ENCODE measurements at places on chromosomes 4 and X. TPM values are rescaled to one million over a fixed set of nuclear protein-coding genes. Genes with fewer than 3 reads are reported as not detected.

XKRX gene
- 0.27 TPM for total RNA-seq

DNA sequence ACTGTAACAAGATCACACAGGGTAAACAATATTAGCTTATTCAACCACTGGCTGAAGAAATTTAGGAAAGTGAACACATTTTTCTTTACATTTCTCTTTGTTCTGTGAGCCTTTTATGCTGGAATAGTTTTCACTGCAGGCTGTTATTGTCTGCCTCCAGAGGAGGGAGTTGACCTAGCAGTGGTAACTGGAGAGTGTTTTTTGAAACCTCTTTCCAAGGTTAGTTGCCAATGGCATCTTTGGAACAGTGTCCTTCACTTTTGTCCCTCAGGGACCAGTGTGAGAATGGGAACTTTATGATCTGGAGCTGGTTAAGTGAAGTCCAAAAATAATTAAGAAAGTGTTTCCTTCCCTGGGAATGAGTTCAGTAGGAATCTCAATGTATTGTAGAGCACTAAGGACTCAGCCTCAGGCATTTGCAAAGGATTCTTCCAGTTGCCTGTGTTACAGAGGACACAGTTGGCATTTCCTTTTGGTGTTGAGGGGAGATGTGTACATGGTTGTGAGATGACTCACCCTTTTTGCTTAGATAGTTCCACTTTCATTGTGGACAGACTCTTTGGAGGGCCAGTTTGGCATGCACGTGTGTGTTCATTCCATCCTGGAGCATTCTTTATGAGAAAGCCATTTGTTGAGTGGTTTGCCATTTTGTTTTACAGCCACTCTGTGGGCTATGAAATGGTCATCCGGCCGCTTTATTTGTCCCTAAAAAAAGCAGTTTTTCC, 61.3 kb downstream of the AR start:
- DNase-seq, result no peak

DNA sequence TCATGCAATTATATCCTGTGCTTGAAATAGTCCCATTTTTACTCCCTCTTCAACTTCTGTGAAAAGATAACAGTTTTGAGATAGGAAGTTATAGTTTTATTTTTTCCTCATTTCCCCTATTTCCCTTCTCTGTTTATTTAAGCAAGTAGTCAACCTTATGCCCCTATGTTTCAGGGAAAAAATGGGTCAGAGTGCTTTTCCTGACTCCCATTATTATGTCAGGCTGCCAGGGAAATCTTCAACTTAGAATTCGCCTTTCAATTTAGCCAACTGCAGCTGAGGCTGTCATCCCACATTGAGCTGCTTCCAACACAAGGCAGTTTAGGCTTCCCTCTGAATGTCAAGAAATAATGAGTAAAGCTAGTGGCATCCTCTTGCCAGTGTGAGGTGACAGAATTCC, 42.3 kb downstream of the NXT2 start:
- DNase-seq, result no peak

DNA sequence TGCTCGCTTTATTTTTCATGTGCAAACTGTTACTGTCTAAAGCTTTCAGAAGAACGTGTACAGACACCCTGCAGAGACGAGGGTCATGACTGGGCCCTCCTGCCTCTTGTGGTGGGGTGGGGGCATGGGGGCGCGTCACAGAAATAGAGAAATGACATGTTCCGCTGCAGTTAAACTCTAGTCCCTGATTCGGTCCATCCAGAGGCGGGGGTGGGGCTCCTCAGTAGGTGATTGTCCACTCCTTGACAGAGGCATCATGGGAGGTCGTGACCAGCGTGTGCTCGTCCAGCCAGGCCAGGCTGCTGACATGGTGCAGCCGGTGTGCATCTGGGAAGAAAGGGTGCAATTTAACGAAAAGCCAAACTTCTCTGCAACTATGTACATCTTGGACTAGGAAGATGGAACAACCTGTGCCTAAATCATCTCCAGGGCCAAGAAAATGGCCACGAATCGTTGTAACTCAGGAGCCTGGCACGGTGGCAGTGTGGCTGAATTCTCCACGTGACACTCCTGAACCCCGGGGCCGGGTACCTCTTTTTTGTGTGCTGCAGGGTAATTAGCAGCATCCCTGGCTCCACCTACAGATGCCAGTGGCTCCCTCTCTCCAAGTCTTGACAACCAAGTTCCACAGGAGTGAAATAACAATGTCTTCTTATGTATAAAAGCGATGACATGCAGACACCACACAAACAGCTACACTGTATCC, 41.3 kb downstream of the WDR1 start:
- no peak for DNase-seq

DNA sequence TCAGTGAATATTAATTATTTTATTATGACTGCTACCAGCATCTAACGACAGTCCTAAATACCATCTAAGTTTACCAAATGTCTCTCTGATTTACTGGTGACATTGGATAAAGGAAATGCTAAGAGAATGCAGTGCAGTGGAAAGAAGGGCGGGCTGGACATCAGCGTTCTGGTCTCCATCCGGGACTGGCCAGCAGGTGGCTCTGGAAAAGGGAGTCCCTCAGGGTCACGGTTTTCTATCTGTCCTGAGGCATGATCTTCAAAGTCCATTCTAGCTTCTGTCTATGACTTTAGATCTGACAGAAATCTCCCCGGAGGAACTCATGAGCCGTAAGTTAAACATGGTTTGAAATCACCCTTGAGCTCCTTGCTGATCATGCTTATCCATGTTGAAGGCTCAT, 3.3 kb downstream of the TRIM2 start:
- peak; percentile 68 for DNase-seq

DNA sequence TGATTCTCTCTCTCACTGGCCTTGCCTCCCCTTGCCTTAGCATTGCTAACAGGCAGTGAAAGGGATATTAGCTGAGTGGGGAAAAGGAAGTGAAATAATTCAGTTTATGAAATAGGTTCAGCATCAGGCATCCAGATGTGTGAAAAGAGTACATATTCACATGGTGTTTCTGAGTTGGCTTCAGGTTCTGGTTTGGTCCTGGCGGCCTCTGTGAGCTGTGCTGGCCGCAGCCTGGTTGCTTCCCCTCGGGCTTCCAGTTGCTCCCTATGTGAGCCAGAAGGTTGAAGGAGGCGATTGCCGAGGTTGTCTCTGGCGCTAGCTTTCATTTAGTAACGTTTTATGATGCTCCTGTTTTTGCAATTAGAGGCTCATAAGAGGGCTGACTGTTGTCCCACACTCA, 99.1 kb upstream of the TLR2 start:
- DNase-seq, result no peak

GRCh38 chr4:176964116-176964691, 171.5 kb upstream of the VEGFC start:
- no peak for DNase-seq

HERC6 gene
- total RNA-seq, result 2.4 TPM

GRCh38 chrX:12865359-12865758, 1.5 kb upstream of the TLR7 start:
- DNase-seq, result no peak

GRCh38 chr4:108624263-108625056, 4.1 kb downstream of the RPL34 start:
- DNase-seq, result no peak

DNA sequence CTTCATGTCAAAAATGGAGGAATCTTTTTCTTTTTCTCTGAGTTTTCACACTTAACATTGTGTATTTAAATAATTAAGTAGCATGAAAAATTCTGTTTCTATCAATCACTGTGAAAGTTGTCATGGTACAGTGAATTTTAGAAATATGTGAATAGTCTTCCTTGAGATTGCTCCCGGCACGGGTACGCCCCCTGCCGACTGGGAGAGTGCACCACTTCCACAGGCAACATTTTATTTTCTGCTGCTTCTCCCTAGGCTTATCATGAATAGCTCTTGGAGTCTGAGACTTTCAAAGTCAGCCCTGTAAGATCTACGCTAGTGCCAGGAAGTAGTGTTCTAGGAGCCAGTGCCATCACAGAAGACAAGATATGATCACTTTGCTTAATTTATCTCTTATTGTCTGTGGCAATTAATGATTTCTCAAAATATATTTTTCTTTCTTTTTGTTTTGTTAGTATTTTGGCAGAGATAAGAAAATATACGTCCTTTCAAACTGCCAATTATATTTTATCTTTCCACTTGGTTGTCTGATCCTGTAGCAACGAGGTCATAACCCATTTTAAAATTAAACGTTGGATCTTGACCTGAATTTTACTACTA, 763.8 kb upstream of the AADAT start:
- DNase-seq, result no peak

HTATSF1 gene
- 50.9 TPM for total RNA-seq

DNA sequence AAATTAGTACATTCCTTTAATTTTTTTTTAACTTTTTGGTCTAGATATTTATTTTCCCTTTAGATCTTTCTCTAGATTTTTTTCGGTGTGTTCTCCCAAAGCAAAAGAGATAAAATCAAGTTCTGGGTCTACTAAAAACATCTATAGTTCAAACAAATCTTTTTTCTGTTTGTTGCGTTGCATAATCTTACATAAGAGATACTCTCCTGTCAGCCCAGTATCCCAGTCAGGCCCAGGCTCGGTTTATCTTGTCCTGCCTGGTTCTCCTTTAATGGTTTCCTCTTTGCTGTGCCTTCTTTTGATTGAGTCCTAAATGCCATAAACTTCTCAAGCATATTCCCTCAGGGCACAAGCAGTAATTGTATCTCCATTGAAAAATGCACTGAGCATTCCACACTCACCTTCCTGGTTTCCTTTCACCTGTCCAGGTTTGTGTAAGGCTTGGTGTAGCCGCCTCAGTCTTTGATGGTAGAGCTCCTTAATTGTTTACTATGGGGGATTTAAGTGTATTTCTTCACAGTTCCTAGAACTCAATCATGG, 104.9 kb downstream of the TMEM131L start:
- no peak for DNase-seq

DNA sequence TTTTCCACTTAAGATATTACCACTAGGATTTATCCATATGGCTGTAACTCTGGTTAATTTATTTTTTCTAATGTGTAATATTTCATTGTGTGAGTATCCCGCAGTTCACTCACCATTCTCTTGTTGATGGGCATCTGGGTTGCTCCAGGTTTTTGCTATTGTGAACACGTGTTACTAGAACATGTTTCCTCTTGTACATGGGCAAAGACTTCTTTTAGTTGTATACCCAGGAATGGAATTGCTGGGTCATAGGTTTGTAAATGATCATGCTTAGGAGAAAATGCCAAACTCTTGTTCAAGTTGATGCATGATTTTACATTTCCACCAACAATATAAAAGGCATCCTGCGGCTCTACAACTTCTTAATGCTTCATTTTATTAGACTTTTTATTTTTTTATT, 26.8 kb downstream of the SYNPO2 start:
- no peak for DNase-seq

GRCh38 chrX:133516686-133517085, 101.4 kb upstream of the GPC4 start:
- no peak for DNase-seq
